ENCODE measurements at places on chromosomes 5 and 9.

DNA sequence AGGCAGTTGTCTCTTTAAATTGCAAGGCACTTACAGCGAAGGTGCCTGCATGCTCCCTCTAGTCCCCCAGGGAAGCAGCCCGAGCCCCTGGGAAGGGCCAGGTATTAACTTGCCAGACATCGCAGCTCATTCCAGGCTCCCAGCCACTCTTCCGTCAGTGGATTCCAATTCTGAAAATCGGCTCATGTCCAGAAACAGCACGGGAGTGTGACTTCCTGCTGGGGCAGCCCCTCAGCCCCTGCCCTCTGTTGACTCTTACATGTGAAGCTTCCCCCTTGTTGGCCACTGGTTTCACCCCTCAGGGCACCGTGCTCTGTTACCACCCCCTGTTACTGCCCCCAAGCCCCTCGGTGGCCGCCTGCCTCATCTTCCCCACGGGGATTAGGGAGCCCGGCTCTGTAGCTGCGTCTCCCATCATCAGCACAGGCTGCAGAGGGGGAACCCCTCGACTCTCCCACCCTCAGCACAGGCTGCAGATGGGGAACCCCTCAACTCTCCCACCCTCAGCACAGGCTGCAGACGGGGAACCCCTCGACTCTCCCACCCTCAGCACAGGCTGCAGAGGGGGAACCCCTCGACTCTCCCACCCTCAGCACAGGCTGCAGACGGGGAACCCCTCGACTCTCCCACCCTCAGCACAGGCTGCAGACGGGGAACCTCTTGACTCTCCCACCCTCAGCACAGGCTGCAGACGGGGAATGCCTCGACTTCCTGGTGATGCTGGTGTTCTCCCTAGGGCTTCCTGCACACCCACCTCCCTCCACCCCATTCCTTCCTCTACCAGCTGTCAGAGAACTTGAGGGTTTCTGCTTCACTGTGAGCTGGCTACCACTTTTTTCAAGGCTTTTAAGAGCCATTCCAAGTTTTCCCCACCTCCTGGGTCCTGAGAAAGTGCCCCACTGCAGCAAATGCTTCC lies 11.1 kb upstream of the CACNA1B start:
- no peak for DNase-seq

DNA sequence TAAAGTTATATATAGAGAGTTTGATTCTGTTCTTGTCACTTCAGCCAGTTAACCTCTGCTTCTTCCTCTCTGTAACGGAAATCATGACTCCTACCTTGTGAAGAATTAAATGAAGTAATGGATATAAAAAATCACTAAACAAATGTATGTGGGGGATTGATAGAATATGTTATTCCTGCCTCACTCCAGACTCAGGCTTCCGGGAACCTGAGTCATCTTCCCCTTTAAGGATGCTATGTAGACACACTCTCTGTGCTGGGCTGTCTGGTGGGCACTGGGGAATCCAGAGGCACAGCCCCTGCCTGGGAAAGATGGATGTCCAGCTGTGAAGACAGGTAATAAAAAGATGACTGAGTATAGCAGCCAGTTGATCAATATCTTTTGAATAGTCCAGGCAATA lies 77.4 kb downstream of the ZNF618 start:
- DNase-seq, result no peak

- no peak for DNase-seq
These were observed 35.5 kb downstream of the POU5F2 start for GRCh38 chr5:93705896-93706295.

DNA sequence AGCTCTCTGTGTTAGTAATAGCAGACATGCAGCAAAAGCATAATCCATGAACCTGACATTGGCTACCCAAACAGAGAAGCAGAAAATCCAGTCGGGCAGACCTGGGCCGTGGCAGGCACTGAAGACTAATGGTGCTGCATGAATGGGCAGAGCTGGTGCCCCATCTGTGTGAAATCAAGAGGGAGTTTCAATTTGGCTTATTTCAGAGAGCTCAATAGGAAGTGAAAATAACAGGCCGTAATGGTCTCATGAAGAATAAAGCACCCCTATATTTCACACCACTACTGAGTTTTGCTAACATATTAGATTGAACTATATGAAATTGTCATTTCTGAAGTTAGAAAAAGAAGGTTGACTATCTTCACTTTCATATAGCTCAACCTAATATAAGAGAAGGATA lies 149.7 kb downstream of the ENC1 start:
- no peak for DNase-seq

DNA sequence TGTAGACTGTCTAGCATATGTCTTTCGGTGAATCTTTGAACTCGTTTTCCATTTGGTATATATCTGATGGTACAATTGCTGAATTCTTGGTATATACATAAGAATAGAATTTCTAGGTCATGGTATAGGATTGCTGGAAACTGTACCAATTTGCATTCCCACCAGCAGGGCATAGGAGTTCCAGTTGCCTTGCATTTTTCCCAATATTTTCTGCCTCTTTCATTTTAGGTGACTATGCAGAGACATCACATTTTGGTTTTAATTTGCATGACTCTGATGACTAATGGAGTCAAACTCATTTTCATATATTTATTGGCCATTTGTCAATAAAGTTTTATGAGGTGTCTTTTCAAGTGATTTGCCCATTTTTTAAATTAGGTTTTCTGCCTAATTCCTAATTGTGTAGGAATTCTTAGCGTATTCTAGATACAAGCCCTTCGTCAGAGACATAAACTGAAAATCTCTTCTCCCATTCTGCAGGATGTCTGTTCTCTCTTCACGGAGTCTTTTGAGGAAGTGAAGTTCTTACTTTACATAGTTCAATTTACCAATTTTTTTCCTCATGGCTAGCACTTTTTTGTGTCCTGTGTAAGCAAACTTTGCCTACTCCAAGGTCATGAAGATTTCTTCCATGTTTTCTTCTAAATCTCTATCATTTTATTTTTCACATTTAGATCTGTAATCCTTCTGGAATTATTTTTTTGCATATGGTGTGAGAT lies 28.9 kb upstream of the PDCD1LG2 start:
- no peak for DNase-seq

DNA sequence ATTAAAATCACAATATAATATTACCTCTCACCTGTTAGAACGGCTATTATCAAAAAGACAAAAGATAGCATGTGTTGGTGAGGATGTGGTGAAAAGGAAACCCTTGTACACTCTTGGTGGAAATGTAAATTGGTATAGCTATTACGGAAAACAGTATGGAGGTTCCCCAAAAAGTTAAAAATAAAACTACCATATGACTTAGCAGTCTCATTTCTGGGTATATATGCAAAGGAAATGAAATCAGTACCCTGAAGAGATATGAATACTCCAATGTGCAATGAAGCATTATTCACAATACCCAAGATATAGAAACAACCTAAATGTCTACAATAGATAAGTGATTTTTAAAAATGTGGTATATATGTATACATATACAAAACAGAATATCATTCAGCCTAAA lies 199.9 kb downstream of the SNX18 start:
- DNase-seq, result no peak

- DNase-seq, result no peak
These were observed 1.2 kb upstream of the NEK6 start for GRCh38 chr9:124256517-124257069.

GRCh38 chr9:97041898-97042297 lies 3.0 kb upstream of the CTSV start:
- no peak for DNase-seq

- DNase-seq, result no peak
These were observed 8.4 kb upstream of the SPATA31E1 start for GRCh38 chr9:87874304-87874623.

GRCh38 chr9:108167136-108167900 lies 677.7 kb upstream of the KLF4 start:
- DNase-seq, result no peak

DNA sequence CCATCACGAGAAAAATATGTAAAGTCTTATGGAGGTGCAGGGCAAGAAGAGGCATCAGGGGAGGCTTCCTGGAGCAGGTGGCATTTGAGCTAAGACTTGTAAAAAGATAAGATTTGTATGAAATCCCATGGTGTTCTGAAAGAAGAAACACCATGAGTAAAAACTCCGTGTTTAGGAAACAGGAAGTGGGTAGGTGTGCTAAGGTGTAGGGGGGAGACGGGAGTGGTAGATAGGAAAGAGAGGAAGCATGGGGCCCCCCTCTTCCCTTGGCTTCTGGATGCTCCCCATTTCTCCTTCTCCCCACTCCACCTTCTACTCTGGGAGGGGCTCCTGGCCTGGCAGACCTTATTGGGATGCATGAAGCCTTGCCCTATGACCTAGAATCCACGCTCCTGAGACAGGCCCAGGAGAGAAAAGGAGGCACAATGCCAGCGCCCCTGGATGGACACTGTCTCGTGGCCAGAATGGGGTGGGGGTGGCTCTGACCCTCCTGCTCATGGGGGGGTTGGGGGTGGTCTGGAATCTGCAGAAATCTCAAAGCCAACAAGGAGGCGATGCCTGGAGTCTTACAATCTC lies 103.6 kb downstream of the GTF3C4 start:
- DNase-seq, result no peak

- no peak for DNase-seq
These were observed 712 bp upstream of the HSPA4 start for GRCh38 chr5:133051061-133051541.

- DNase-seq, result no peak
These were observed 121.4 kb downstream of the ASTN2 start for GRCh38 chr9:117293206-117294114.

GRCh38 chr5:131419877-131420276 lies 156.0 kb downstream of the CDC42SE2 start:
- DNase-seq, result no peak

- DNase-seq, result no peak
These were observed 118.6 kb downstream of the PDE8B start for GRCh38 chr5:77328930-77329647.

DNA sequence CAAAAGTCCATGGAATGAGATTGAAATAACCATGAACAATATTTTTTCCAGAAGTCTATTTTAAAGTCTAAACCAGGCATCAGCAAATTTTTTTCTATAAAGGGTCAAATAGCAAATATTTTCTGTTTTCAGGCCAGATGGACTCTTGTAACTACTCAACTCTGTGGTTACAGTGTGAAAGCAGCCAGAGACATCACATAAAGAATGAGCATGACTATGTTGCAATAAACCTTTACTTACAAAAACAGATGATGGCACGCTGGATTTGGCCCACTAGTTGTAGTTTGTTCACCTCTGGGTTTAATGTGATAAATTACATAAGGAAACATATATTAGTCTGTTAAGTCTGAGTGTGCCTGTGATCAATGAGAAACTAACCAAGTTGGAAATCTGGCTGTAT lies 319.2 kb downstream of the TRPM3 start:
- DNase-seq, result no peak

DNA sequence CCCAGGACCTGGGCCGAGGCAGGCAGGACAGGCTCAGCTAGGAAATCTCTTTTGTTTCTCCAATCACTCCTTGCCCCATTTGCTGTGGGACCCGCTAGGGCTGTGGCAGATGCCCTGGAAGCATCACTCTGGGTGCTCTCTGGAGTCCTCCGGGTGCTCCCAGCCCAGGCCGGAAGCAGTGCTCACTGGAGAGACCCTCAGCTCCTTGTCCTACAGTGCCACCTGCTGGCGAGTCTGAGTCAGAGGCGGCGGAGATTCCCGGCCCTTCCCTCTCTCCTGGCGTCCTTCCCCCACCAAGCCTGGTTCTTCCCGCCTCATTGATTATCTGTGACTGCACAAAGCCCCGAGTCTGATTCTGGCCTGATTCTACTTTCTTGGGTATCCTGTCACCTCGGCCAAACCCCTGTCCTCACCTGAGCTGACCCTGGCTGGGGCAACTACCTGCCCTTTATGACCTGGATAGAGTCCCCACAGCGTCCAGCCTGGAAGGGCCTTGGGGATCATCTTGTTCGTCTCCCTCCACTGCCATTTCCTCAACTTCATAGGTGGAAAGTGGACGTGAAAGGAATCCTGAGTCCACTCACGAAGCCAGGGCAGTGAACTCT lies 7.3 kb upstream of the BARHL1 start:
- DNase-seq, result peak; percentile 26

GRCh38 chr9:31677415-31677814 lies 707.0 kb upstream of the ACO1 start:
- DNase-seq, result no peak

DNA sequence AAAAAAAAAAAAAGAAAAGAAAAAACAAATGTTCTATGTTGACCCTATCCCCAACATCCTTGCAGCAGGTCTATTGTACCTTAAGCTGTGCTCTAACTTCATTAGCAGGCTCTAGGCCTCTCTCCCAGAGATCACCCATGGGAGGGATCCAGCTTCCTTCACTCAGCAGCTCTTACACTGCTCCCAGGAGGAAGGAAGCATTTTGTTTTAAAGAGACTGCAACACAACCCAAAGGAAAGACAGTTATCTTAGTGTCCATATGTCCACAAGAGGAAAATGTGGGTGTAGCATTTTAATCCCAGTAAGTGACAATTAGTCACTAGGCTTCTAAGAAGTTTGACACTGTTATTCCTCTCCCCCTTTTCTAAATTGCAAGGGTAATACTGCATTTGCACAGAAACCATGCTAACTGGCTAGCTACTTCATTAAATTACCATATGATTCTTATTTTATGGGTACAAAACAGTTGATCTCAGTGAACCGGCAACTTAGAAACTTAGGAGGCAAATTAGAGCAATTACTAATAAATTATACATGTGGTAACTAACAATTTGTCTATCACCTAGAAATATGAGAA lies 58.8 kb downstream of the MARCHF3 start:
- no peak for DNase-seq

DNA sequence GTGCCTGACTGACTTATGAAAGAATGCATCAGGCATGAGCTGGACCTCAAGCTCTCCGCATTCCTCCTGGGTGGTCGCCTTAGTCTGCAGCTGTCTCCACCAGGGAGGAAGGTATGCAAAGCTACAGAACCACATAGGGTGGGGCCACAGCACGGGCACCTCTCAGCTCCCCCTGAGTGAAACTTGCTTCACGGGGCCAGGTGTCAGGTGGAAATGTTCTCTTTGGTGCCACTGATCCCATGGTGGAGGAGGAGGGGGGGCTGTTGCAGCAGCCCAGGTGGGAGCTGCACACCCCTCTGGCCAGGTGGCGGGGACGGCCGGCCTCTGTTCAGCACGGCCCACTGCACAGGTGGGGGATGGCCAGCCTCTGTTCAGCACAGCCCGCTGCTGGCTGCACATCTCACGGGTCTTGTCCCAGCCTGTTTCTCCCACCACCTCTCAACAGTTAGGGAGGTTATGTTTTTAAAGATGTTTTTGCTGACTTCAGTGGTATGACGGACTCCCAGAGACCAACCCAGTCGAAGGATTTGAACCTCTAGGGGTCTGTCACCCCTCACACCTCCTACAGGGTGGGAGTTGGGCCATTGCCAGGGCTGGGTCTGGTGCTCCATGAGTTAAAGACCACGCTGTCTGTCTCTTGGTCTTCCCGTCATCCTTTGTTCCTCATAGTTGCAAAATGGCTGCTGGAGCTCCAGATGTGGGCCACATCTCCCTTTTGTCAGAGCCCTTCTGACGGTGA lies 34.3 kb downstream of the MRPL36 start:
- DNase-seq, result no peak

- DNase-seq, result no peak
These were observed 145.4 kb upstream of the GRAMD2B start for GRCh38 chr5:126277762-126278161.

- no peak for DNase-seq
These were observed 32.3 kb upstream of the NRG2 start for GRCh38 chr5:140075371-140075770.
